ENCODE measurements at places on chromosomes 3 and 15.

DNA sequence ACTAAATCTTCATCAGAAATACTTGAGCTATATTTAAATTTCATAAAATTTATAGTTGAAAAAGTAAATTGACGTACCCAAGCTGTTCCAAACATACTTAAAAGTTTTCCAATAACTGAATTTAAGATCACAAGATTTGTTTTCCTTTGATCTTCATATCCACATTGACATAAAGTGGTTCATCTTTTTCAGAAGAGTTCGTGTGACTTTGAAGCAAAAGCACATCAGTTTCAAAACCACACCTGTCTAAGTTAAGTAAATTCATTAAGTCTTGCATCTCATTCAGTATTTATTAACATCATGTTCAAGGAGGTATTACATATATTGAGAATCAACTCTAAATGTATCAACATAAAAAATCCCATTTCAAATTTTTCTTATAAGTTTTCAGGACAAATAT is 79.5 kb downstream of the BFSP2 start:
- no peak for DNase-seq

GRCh38 chr15:71391421-71392088 is 276.3 kb downstream of the THSD4 start:
- no peak for DNase-seq

- DNase-seq, result no peak
Observed at GRCh38 chr15:39300451-39301153, 280.3 kb upstream of the THBS1 start.

- DNase-seq, result no peak
Observed at GRCh38 chr15:71495398-71495780, 315.0 kb upstream of the NR2E3 start.

DNA sequence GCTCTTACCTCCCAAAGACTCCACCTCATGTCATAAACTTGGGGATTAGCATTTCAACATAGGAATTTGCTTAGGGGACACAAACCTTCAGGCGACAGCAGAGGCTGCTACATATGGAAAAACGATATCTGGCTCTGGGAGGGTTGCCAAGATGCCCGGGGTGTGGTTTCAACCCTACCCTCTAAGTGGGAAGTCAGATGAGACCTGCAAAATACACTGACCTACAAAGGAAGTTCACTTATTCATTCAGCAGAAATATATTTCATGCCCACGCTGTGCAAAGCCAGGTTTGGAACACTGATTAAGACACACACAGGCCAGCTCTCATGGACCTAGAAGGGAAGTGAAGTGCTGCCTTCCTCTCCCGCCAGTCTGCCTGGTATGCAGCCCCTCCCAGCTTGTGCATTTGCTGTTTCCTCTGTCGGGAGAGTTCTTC is 239.3 kb downstream of the FEZF2 start:
- DNase-seq, result no peak
